Activated T-helper 2 cell treated with anti-CD3 and anti-CD28 coated beads, Interferon-gamma antibody, Interleukin-2, Interleukin-4, amounts not matched to agents 10 μg/mL and 5 μg/mL and 100 μg/mL, durations not matched to agents 14 hours and 24 hours and 36 hours (primary cell): ENCODE measurements at places on chromosomes 7 and 10. TPM values are rescaled to one million over a fixed set of nuclear protein-coding genes. Genes with fewer than 3 reads are reported as not detected.

DNA sequence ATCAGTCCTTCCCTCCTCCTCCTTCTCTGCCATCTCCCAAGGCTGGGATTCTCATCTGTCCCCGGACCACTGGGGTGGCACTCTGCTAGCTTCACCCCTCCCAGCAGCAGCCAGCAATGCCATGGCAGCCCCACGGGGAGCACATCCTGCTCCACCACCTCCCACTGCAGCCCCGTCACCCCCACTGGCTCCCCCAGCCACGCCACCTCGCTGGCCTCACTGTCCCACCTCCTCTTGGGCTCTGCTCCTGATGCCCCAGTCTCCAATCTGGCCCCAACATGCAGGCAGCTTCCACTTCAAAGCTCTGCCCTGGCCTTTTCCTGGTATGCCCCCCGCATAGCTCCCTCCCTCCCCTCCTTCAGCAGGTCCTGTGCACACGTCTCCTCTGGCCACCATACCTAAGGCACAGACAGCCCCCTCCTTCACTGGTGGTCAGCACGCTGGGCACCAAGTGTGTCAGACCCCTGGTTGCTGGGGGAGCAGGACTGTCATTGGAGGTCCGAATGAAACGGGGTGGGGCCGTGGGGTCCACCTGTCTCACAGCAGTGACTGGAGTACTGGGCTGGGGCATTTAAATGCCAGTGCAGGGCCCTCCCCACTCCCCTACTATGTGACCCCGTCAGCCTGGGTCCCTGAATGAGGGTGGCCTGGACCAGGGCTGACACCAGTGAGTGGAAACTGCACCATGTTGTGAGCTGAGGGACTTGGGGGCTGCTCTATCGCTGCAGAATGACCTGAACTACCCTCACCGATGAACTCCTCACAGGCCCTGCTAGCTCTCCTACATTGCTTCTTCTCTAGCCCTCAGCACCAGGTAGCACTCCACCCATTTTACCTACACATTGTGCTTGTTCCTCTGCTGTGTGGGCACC is 38.7 kb downstream of the RASGEF1A start:
- H3K27me3 ChIP-seq, result peaks cover 45% of the 10 kb centered on the region
- H3K4me1 ChIP-seq, result peaks cover 31% of the 10 kb centered on the region
- H3K36me3 ChIP-seq, result no peaks in the 10 kb centered on the region
- no peak overlapping the region for H3K27ac ChIP-seq

DNA sequence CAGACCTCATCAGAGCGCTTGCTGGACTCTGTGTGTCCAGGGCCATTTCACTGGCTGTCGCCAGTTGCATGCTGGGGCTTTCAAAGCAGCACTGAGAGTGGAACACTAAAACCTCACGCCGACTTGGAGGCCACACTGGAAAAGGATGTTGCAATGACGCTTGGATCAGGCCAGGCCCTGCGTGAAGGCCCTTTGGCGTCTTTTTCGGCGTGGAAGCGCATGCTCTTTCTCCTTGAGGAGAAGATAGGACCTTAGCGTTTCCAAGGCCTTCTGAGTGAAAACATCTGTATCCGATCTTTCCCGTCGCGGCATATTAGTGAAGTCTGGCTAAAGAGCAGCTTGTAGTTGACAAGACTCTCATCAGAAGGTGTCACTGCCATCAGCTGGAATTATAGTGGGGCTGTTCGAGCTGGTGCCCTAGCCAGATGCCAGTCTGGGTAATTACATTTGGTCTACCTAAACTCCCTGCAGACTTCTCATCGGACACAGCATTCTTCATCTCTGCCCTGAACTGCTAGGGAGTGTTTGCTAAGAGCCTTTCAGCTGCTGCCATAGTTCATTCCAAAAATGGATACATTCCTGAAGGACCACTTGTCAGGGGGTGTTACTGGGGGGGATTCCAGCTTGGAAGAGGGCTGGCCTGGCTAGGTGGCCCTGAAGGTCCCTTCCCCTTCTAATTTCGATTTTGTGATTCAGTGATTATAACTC is 167.7 kb upstream of the TCF7L2 start:
- H3K4me3 ChIP-seq, result no peak overlapping the region
- peaks cover 2% of the 10 kb centered on the region for H3K4me1 ChIP-seq
- H3K36me3 ChIP-seq, result no peaks in the 10 kb centered on the region
- DNase-seq, result no peak
- no peak overlapping the region for H3K27ac ChIP-seq
- no peaks in the 10 kb centered on the region for H3K27me3 ChIP-seq

The FAM221A gene
- total RNA-seq, result 6.2 and 6.7 TPM in 2 replicates

- H3K27me3 ChIP-seq, result peaks cover 19% of the 10 kb centered on the region
- no peaks in the 10 kb centered on the region for H3K36me3 ChIP-seq
- no peak overlapping the region for H3K4me3 ChIP-seq
- peaks cover 5% of the 10 kb centered on the region for H3K4me1 ChIP-seq
- DNase-seq, result no peak
These were observed 8.0 kb downstream of the TNS3 start for GRCh38 chr7:47573758-47574481.

The ENTPD1 gene
- 37.1 and 37.5 TPM in 2 replicates for total RNA-seq

DNA sequence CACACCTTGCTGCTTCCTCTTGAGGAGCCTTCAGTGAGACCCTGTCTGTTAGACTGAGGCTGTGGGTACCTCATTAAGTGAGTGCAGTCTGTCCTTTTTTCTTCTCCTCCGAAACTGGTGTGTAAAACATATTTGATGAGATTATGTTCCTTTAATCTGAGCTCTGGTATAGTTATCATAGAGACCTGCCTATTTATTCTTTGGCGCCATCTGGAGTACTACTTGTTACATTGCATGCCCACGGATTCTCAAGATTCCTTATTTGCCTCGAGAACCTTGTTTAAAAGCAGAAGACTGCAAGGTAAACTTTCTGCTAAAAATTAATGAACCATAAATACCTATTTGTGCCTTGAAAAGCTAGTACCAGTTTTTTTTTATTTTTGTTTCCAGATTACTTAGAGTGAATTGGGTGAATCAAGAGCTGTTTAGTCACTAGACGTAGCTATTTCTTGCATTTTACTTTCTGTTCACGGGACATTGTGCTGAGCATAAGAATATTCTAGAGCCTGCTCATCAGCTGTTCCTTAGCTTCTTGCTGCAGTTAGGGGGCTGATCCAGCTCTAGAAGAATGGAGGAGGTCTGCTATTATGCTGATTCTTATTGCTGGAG is 16.9 kb upstream of the STMP1 start:
- no peak overlapping the region for H3K4me3 ChIP-seq
- H3K27me3 ChIP-seq, result no peaks in the 10 kb centered on the region
- peaks cover 3% of the 10 kb centered on the region for H3K4me1 ChIP-seq
- H3K36me3 ChIP-seq, result peaks cover 60% of the 10 kb centered on the region
- no peak for DNase-seq

DNA sequence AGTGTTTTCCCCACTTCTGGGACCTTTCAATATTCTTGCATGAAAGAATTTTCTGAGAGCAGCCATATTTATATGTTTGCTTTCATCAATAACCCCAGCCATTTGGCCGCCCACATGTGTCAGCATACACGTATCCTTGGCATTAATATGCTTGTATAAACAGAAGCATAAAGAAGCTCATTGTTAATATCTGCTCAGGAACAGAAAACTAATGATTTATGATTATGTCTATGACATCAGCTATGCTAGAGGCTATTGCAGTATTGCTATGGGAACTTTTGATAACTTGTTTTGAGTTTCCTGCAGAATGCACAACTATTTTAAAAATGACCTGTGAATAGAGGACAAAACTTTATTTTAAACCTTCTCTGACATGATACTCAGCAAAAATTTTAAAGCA is 300.9 kb upstream of the MTPN start:
- no peaks in the 10 kb centered on the region for H3K36me3 ChIP-seq
- H3K4me1 ChIP-seq, result no peaks in the 10 kb centered on the region
- no peak overlapping the region for H3K27ac ChIP-seq
- H3K27me3 ChIP-seq, result no peaks in the 10 kb centered on the region

DNA sequence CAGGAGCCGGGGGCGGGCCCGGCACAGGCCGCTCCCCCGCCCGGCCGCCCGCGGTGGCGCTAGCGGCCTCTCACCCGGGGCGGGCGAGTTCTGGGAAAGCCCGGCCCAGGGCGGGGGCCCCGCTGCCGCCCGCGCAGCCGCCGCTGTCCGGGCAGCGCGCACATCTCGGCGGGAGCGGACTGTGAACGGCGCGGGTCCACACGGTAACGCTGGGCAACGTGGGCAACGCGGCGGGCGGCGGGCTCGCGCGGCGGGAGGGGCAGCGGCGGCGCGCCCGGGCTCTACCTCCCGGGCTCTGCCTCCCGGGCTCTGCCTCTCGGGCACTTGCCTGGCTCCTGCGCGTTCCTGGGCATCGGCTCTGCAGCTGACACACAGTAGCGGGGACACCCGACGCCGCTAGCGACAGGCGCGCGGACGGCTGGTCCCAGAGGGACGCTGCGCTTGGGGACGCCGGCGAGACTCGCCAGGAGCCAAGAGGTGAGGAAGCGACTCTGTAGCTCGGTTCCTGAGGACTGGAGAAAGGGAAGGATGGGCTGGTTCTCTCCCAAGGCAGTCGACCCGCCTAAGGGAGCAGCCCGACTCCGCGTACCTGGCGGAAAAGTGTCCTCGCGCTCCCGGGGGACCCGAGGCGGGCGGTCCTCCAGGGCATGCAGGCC is at the start of gene PLCE1:
PLCE1 (plus strand) TSS at position 150 of the 656 bp plus-strand sequence. CDS start 37,116 bp downstream, outside the sequence.
- no peaks in the 10 kb centered on the region for H3K36me3 ChIP-seq
- H3K27me3 ChIP-seq, result peaks cover 60% of the 10 kb centered on the region
- no peak for DNase-seq
- H3K27ac ChIP-seq, result no peak within 1 kb of the TSS

DNA sequence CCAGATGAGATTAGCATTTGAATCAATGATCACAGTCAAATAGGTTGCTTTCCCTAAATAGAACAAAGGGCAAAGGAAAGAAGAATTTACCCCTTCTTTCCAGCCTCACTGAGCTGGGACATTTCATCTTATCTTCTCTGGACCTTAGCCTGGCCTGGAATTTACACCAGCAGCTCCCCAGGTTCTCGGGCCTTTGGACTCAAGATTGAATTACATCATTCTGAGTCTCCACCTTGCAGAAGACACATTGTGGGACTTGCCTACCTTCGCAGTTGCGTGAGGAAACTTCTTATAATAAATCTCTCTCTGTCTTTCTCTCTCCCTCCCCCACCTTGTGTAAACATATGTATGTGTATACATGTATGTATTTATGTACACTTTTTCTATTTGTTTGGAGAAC is 732.4 kb downstream of the IPMK start:
- no peak overlapping the region for H3K4me3 ChIP-seq
- no peaks in the 10 kb centered on the region for H3K27me3 ChIP-seq
- H3K4me1 ChIP-seq, result no peaks in the 10 kb centered on the region
- no peak for DNase-seq

The IQCE gene
- total RNA-seq, result 9.4 and 12.3 TPM in 2 replicates

The TMEM273 gene
- total RNA-seq, result 53.2 and 58.4 TPM in 2 replicates

- H3K27me3 ChIP-seq, result no peaks in the 10 kb centered on the region
- no peak overlapping the region for H3K4me3 ChIP-seq
- H3K36me3 ChIP-seq, result no peaks in the 10 kb centered on the region
- DNase-seq, result no peak
These were observed 196.1 kb upstream of the GALNT17 start for GRCh38 chr7:70935854-70936253.

DNA sequence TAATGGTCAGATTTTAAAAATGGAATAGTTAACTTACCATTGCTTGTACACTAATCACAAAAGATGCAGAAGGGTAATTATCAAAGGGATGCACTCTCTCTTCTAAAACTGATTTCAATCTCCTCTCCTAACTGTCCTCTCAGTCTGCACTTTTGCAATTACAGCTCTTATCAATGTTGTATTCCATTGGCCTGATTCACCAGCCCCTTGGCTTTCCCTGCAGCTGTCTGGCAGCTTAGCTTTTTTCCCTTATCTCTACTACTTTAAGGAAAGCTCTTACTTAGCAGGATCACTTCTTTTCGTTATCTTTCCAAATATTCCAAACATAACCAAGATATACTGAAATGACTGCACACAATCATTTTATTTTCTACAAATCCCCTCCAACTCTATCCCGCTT is 448.8 kb downstream of the GRM8 start:
- H3K27ac ChIP-seq, result no peak overlapping the region
- H3K4me3 ChIP-seq, result no peak overlapping the region
- H3K36me3 ChIP-seq, result no peaks in the 10 kb centered on the region
- H3K4me1 ChIP-seq, result no peaks in the 10 kb centered on the region
- no peak for DNase-seq

DNA sequence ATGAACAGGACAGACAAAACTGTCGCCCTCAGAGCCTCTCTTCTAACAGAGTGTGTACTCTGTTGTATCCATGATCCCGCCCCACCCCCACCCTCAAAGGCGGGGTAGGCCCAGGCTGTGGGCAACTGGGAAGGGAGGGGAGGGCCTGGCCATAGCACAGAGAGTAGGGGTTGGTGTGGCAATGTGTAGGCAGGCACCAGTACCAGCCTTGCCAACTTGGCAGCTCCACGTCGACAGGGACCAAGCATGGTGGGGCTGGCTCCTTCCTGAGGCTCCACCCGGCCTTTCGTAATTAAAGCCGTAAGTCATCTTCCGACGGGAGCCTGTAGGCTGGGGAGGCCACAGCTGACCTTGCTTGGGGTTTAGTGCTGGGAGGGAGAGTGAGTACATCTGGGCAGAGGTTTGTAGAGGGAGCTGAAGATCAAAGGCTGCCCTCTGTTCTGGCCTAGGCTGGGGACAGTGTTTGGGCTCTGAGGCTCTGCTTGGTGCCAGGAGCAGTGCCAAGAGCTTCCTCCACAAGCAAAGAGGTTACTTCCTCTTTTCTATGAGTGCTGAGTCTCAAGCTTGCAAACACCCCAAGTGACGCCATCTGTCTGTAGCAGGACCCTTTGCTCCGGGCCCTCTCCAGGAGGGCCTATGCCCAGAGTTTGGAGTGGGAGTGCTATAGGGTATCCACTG is 121.6 kb downstream of the C10orf105 start:
- H3K4me3 ChIP-seq, result no peak overlapping the region
- no peak for DNase-seq
- H3K27me3 ChIP-seq, result peaks cover 2% of the 10 kb centered on the region
- H3K4me1 ChIP-seq, result peaks cover 22% of the 10 kb centered on the region

DNA sequence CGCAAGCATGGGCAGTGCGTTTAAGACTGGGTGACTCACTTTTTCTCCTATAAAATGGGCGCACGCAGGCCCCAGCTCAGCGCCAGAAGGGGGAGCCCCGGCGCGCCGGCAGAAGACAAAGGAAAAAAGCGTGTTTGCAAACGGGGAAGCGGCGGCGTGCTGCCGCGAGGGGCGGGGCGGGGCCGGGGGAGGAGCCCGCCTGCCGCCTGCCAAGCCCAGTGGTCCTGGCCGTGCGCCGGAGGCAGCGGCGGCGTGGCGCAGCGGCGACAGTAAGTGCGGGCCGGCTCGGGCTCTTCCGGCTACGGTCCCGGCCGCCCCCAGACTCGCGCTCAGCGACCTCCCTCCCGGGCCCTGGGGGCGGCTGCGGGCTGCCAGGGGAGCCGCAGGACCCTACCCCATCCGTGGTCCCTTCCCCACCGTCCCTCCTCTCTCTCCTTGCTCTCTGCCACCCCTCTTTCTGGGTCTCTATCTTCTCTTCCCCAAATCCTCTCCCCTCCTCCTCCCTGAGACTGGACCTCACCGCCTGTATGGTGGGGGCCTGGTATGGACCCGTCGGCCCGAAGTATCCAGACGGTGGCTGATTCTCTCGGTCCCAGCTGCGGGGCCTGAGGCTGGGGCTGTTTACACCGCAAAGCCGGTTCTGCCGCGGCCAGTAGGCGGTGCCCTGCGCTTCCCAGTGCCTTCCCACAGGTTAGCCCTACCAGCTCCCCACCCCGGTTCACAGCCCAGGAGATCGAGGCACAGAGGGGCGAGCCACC is at the start of gene SLC29A3:
SLC29A3 (plus strand) TSS at position 218 of the 758 bp plus-strand sequence; CDS start at position 269, 51 bp downstream.
- H3K27ac ChIP-seq, result peak within 1 kb of the TSS; percentile 91
- peaks cover 15% of the 10 kb centered on the region for H3K36me3 ChIP-seq
- peak; percentile 86 for DNase-seq
- H3K27me3 ChIP-seq, result no peaks in the 10 kb centered on the region

The AS3MT gene
- total RNA-seq, result 0.18 and 0.50 TPM in 2 replicates
